ENCODE measurements at places on chromosomes 5 and 9.

- no peaks in the 10 kb centered on the region for H3K4me1 ChIP-seq
- no peaks in the 10 kb centered on the region for H3K27me3 ChIP-seq
- no peaks in the 10 kb centered on the region for H3K36me3 ChIP-seq
- no peak overlapping the region for H3K4me3 ChIP-seq
- no peak overlapping the region for H3K27ac ChIP-seq
These were observed 66.3 kb upstream of the TJP2 start for GRCh38 chr9:69107771-69108170.

DNA sequence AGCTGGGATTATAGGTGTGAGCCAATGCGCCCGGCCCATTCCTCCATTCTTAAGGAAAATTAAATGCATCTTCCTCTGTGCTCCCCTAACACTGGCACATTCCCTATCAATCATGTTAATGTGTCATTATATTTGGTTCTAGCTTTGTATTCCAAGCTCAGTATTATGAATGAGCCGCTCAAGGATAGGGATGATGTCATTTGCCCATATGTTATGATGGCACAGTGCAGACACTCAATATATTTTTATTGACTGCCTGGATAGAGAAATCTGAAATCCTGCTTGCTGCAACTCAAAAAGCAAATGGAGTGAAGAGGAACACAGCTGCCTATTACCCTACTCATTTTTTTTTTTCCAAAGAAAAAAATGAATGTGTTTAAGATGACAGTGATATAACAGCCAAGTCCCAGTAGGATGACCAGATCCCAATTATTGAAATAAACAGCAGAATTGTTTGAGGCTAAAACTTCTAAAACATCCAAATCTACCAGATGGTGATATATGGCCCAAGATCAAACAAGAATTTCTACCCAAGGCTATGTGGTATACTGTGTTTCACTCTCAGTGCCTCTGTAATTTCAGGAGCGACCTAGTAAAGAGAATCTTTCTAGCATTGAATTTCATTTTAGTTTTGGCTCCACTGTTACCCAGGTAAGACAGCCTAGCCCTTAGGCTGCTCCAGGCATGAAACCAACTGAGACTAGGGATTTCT is 16.3 kb downstream of the SUSD1 start:
- peaks cover 6% of the 10 kb centered on the region for H3K36me3 ChIP-seq
- peaks cover 8% of the 10 kb centered on the region for H3K4me1 ChIP-seq
- H3K27ac ChIP-seq = no peak overlapping the region
- no peak overlapping the region for H3K4me3 ChIP-seq

DNA sequence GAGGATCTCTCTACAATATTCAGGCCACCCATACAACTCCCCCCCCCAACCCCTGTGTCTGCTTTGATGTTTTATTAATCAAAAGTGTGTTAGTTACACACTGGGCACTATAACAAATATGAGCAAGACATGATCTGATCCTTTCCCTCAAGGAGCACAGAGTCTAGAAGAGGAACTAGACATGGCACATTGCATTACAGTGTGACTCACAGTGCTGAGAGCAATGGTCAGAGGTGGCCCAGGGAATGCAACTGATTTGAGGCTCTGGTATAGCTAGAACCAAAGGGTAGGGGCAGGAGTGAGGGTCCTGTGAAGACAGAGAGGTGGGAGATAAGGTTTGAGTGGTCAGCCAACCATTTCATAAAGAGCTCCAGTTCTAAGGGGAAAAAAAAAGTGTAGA is 539.2 kb downstream of the ACTL7B start:
- H3K4me1 ChIP-seq = no peaks in the 10 kb centered on the region
- H3K27me3 ChIP-seq = no peaks in the 10 kb centered on the region
- no peak for DNase-seq

DNA sequence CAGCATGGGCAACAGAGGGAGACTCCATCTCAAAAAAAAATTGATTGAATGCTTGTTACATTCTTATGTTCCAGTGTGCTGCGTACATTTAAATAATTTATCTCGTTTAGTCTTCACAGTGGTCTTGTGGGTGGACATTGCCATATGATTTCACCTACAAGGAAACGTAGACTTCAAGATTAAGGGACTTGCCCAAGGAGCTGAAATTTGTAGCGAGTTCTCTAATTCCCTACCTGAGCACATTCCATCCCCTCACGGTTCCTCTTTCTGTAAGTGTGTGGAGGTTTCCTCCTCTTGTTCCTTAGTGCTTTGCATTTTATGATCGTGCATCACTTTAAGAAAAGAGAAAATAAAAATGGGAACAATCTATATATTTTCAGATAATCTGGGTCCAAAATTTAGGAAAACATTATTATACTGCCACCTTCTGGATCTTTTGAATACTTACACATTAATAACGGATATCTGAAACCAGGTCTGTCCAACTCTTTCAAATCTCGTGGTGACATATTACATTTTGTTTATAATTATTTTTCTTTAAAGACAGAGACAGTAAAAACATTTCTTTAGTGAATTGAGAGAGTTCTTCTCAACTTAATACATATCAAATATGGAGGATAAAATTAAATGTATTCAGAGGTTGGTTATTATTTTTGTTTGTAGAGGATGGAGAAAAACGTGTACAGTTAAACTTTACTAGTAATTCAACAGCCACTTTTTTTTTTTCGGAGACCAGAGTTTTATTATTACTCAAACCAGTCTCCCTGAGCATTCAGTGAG is 29.9 kb upstream of the C7 start:
- DNase-seq = peak; percentile 22
- H3K4me3 ChIP-seq = no peak overlapping the region
- no peaks in the 10 kb centered on the region for H3K27me3 ChIP-seq
- H3K36me3 ChIP-seq = no peaks in the 10 kb centered on the region
- no peaks in the 10 kb centered on the region for H3K4me1 ChIP-seq

DNA sequence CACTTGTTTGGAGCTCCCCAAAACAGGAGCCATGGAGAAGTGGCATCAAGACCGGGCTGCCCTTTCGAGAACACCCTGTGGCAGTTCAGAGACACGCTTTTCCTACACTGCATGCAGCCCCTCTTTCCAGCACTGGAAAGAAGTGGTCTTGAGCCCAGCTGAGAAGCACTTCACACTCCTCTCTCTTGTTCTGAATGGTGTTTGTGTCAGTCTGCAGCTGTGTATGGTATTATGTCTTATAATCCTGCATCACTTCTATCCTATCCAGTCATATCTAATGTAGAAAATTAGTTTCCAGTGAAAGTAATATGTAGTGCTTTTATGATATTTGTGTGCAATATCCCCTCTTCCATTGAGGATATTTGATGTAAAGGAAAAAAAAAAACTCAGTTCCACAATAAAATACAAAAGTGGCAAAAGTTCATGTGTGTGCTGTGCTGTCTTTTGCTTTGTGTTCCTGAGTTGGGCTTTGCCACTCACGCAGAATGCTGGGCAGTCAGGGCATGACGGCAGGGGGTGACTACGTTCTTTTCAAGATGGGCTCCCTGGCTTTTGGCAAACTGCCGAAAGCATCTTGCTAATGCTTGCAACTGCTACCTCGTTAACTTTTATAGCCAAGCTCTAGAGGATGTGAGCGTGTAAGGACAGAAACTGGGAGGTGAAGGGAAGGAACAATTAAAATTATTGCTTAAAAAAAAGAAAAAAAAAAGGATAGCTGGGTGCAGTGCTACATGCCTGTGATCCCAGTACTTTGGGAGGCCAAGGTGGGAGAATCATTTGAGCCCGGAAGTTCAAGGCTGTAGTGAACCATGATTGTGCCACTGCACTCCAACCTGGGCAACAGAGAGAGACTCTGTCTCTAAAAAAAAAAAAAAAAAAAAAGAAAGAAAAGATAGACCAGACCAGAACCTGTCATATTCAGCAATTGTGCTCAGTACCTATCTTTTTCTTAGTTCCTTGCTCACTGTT is 102.2 kb downstream of the MAP1B start:
- DNase-seq = no peak
- no peak overlapping the region for H3K27ac ChIP-seq
- no peaks in the 10 kb centered on the region for H3K4me1 ChIP-seq
- no peaks in the 10 kb centered on the region for H3K36me3 ChIP-seq

- no peak overlapping the region for H3K4me3 ChIP-seq
- H3K27ac ChIP-seq = no peak overlapping the region
- DNase-seq = no peak
- no peaks in the 10 kb centered on the region for H3K36me3 ChIP-seq
These were observed 181.3 kb downstream of the ESM1 start for GRCh38 chr5:54804086-54804485.

Measured in common myeloid progenitor, CD34-positive (primary cell).